ENCODE measurements at places on chromosomes 5 and 9. TPM values are rescaled to one million over a fixed set of nuclear protein-coding genes. Genes with fewer than 3 reads are reported as not detected.

The ACSL6 gene
- 0.10 TPM for total RNA-seq

The PTAR1 gene
- 10.3 TPM for total RNA-seq

The SOWAHA gene
- total RNA-seq = 0.10 TPM

The CDX1 gene
- not detected for total RNA-seq

The OLFML2A gene
- 31.4 TPM for total RNA-seq

Data from A549 treated with AZD2906 at 1 μM for 4 hours (cell line).